ENCODE measurements at places on chromosomes 7 and 10.

- DNase-seq, result no peak
Measured at GRCh38 chr7:107742678-107743566, 1.0 kb upstream of the CBLL1 start.

DNA sequence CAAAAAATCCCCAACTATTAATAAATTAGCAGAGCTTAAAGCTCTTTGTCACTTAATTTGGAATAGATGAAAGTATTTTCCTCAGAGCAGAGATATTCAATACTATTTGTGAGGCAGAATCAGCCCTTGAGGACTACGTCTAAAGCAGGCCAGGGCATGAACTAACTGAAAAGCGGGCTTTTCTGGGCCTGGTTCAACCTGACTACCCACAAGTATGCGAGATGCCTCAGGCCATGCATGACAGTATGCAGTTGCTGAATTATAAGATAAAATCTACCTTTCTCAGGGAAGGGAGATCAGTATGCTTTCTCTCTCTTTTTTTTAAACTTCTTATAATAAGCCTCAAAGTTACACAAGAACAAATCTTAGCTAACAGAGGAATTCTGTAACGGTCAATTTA, 20.1 kb downstream of the TMEM168 start:
- no peak for DNase-seq

GRCh38 chr10:110310741-110311140, 6.0 kb upstream of the SMNDC1 start:
- DNase-seq, result no peak

GRCh38 chr10:77223526-77224460, 413.8 kb downstream of the KCNMA1 start:
- peak; percentile 63 for DNase-seq

- no peak for DNase-seq
Measured at GRCh38 chr7:27771111-27771510, 31.1 kb downstream of the TAX1BP1 start.

GRCh38 chr7:66886152-66886551, 34.9 kb upstream of the TMEM248 start:
- DNase-seq, result no peak

Measured in NCI-H2171 treated with DMSO at 0.1 percent for 48 hours (cell line).